NCI-H1048 (cell line): ENCODE measurements at places on chromosomes 3 and 15.
A peak's percentile ranks its signal among the peaks of the same experiment; 100 is the strongest.

- DNase-seq, result no peak
Observed at GRCh38 chr15:37034835-37035748, 65.3 kb downstream of the MEIS2 start.

DNA sequence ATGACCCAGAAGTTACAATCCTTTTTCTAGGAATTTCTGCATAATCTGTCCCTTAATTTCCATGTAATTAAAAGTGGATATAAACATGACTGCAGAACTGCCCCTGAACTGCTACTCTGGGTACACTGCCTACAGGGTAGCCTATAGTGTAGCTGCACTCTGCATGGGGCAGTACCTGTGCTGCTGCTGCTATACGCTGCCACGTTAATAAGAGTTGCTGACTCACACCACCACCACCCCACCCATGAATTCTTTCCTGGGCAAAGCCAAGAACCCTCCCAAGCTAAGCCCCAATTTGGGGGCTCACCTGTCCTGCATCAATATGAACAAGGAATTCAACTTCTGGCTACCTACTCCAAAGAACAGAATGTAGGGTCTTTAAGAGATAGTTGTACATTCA, 13.9 kb downstream of the HDGFL3 start:
- no peak for DNase-seq

- no peak for DNase-seq
Observed at GRCh38 chr3:139974809-139975425, 39.9 kb downstream of the CLSTN2 start.

- DNase-seq, result no peak
Observed at GRCh38 chr15:74347757-74348250, 19.6 kb downstream of the CYP11A1 start.

DNA sequence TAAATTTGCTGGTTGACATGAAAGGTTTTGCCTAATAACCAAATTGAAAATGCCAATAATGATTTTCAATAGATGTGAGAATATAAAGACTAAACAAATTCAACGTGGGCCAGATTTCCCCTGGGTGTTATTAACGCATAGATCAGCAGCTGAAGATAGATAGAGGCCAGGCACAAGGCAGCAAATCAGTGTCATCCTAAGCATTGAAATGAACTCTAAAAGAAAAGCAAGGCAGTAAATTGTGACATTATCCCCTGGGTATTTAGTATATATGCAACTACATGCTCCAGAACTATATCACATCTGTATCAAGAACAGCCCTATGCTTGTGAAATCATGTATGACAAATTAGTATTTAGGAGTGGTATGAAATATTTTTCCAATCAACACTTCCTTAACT, 167.1 kb upstream of the EPHA3 start:
- DNase-seq, result no peak

GRCh38 chr3:19877656-19878055, 56.4 kb downstream of the EFHB start:
- no peak for DNase-seq

GRCh38 chr3:161389445-161390035, 18.2 kb upstream of the SPTSSB start:
- DNase-seq, result no peak

GRCh38 chr15:31471731-31472430, 145.2 kb downstream of the KLF13 start:
- no peak for DNase-seq

GRCh38 chr15:37638691-37639090, 295.7 kb upstream of the TMCO5A start:
- DNase-seq, result no peak

GRCh38 chr3:55558316-55558715, 71.2 kb upstream of the WNT5A start:
- no peak for DNase-seq

GRCh38 chr3:168824107-168824506, 728.4 kb upstream of the GOLIM4 start:
- DNase-seq, result no peak

- peak; percentile 57 for DNase-seq
Observed at GRCh38 chr3:158790901-158791589, 10.8 kb upstream of the MFSD1 start.

DNA sequence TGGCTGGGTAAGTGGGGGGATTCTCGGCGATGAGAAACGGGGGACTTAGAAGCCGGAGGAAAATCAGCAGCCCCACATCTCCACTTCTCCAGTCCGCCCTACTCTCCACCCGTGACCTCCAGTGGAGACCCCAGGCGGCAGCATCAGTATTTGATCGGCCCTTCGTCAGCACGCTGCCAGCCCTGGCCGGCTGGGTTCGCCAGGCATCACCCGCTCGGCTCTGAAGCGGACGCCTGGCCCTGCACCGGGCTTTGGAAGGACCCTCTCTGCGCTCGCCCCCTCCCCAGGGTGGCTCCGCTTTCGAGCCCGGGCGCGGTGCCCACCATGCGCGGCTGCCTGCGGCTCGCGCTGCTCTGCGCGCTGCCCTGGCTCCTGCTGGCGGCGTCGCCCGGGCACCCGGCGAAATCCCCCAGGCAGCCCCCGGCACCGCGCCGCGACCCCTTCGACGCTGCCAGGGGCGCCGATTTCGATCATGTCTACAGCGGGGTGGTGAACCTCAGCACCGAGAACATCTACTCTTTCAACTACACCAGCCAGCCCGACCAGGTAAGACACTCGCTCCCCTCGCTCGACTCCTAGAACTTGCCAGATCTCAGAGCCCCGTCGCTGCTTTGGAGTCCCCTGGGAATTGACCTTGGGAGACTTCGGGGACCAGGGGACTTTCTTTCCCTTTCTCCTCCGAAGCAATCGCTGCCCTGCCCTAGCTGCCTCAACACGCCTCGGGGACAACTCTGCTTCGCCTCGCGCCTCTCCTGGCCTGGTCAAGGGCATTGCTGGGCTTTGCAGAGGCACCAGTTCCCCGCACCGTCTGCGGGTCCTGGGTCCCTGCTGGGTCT, 561 bp downstream of the SIDT1 start:
- DNase-seq, result no peak

DNA sequence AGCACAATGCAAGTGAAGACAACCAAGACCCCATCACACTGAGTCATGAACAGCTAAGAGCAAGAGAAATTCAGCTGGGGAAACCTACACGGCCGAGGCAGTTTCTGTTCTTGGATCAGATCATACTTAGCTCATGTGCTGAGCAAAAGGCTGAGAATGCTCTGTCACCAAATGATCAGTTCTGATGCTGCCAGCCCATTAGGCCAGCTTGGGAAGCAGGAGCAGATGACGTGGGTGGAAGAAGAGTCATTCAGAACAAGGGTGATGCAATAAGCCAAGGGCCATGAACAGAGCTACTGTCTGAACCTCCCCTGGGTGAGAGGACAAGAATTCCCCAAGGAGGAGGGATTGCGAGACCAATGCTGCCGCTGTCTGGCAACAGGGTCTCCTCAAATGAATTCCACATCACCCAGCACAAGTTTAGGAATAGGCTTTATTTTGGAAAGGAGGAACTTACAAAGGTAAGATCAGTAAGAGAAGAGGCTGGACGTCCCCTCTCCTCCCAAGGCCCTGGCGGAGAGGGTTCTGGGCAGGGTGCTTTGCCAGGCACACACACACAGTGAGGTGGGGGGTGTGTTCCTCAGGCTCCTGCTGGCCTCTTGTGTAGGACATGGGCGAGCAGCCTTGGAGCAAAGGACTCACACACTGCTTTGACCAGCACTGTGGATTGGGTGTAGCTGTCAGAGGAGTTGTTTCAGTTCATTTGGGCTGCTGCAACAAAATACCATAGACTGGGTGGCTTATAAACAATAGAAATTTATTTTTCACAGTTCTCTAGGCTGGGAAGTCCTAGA, 65.6 kb upstream of the CTXND1 start:
- DNase-seq, result no peak

DNA sequence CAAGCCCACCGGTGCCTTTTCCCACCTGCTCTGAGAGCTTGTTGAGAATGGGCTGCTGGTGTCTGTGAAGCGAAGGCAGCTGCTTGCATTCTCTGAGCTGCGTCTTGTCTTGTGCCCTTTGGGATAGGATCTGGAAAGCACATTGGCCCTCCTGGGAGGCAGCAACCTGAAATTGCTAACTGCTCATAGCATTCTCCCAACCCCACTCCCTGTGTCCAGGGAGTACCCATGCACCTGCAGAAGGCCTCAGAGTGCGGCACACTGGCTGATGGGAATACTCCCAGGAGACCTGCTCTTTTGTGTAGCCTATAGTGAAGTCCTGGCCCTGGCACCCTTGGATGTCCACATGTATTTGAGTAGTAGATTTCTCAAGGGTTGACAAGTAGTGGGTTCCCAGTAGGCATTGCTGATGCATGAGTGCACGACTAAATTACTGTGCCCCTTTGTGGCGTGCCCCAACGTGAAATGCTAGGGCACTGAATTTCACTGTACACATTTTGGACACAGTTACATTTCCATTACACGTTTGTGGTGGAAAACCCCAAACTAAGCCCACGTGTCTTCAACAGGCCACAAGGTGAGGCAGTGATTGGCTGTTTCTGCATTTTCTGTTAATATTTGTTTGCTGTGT, 3.7 kb downstream of the EPHB1 start:
- DNase-seq, result no peak

DNA sequence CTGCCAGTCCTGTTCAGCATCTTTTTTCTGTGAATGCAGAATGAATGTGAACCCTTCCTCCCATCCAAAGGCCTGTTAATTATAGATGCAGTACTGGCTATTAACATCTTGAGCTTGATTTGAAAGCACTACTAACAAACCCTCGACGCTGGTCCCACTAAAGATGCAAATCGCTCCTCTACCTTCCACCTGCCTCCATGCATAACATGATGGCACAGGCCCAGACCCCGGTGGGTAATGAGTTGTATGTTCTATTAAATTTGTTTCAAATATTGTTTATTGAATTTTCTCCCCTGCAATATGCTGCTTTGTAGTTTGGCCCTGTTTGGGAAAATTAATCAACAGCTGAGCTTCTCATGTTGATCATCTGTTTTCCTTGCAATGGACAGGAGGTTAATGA, 69.3 kb downstream of the RAB11A start:
- no peak for DNase-seq

- no peak for DNase-seq
Observed at GRCh38 chr3:182810574-182811268, 17.4 kb downstream of the ATP11B start.

GRCh38 chr3:46938118-46938517, 38.4 kb downstream of the CCDC12 start:
- DNase-seq, result no peak

DNA sequence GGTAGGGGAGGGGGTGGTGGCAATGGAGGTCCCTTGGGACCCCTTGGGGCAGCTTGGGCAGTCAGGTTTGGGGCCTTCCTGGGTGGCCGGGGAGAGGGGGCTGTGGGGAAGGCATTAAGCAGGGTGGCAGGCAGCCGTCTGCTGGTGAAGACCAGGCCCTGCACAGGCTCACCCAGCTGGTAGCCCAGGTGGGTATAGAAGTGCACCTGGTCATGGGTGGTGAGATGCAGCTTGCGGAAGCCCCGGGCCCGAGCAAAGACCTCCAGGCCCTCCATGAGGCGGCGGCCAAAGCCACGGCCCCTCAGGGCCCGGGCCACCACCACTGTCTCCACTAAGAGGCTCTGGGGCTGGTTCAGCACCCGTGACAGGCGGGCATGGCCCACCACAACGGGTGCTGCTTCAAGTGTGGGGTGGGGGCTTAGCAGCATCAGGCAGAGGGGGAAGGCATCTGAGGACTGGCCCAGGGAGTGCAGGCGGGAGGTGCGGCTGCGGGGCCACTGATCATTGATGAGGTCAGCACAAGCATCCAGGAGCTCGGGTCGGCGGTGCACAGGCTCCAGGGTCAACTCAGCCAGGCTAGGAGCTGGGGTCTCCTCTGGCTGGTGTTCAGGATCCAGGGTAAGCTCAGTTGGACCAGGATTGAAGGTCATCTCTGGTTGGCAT, 2.4 kb downstream of the HYAL3 start:
- DNase-seq, result no peak

- no peak for DNase-seq
Observed at GRCh38 chr3:143064777-143065176, 54.8 kb upstream of the CHST2 start.

DNA sequence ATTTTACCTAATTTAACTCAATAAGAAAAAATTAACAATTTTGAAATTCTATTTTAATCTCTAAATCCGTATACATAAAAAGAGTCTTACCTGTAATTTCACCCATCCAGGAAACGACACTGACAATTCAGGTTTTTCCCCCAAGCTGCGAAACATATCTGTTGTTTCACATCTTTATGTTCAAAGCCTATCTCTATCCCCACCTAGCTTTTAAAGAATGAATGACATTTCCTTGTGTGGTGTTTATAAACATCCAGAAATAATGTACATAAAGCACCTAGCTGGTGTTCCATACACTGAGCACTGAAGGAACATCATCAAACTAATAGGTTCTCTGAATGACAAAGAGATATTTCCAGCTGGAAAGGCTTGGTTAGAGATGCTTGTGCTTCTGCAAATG, 867.8 kb downstream of the SQOR start:
- no peak for DNase-seq
